Fibroblast of the conjunctiva (primary cell): ENCODE measurements at places on chromosomes 12 and 14.

DNA sequence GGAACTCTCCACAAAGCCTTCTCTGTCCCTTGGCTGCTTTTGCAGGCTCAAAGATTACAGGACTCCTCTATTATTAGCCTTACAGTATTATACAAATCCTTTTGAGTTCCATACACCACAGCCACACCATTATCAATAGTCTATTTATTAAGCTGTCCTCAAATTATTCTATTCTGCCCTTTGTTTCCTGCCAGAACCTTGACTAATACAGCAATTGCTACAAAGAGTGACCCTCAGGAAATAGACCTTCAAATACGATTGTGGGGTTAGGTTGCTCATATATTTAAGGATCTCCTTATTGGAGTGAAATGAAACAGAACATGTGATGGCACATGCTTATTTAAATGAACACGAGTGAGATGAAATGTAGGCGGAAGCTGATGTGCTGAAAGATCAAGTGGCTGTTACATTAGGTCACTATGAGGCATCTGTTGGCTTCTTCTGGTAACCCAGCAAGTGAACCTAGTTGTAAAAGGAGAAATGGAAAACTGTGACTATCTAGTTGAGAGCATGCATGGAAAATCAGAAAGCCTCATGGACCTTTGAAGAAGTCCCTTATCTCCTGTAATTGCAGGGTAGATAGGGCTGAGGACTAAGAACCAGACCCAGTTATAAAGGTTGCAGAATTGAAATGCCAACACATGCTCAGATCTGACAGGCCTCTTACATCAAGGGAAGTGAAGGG, 75.5 kb downstream of the AVPR1A start:
- no peak for DNase-seq

DNA sequence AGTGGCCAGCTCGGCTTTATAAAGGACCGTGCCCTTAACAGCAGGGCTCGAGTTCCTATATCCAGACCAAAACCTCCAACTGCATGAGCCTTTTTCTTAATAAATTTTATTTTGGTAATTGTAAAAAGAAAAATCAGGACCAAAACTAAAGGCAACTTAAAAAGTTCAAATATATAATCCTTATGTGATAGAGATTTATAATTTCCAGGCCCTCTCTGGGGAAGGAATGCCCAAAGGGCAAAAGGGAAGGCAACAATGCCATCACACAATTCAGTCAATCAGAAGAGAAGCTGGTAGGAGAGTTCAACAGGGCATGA, 401 bp upstream of the IPO4 start:
- DNase-seq: no peak

DNA sequence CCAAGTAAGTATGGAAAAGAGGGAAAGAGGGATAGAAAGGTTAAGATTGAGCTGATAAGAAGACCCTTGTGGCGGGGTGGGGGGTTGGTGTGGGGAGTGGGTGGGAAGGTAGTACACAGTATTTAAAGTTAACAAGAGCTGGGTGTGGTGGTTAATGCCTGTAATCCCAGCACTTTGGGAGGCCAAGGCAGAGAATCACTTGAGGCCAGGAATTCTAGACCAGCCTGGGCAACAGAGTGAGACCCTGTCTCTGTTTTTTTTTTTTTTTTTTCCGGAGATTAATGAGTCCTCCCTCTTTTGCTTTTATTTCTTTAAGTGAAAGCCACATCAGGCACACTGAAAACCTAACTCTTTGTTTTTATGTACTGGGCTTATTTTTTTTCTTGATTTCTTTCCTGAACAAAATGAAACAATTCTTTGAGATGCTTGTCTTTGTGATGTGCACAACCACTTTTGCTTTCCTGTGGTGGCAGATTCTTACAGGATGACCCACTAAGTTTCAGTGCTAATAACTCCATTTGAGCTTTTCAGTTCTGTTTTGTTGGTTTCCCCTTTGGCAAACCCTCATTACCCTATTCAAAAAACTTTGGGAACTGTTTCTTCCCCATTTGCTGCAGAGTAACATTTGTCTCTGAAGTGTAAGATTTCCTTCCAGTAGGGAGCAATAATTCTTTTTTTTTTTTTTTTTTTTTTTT, 54.8 kb downstream of the WNK1 start:
- no peak for DNase-seq

DNA sequence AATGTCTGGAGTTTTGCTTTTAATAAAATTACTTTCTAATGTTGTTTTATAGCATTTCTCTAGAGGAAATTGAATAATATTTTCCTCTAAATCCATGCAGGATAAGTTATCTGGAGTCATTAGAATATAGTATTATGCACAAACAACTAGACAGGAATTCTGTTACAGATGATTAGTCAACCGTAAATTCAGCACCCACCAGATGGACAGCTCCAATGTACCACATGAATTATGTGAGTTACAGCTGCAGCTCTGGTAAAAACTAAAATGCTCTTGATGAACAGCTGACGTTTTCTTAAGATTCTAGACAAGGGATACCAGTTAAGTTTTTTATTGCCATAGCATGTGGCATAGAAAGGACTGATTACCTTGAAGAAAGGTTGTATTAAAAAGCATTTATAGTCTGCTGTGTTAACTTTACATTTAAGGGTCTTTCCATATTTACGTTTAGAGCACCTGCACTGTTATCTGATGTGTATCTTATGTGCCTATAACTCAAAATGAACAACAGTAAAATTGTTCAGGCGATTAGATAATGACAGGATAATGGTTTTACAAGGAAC, 321.4 kb upstream of the LRFN5 start:
- DNase-seq: peak; percentile 1

GRCh38 chr12:63406781-63407180, 255.8 kb upstream of the AVPR1A start:
- DNase-seq: no peak
